Upper lobe of left lung (tissue), 6 donors: ENCODE measurements at places on chromosomes 6 and 20. TPM values are rescaled to one million over a fixed set of nuclear protein-coding genes. Genes with fewer than 3 reads are reported as not detected.
A peak's percentile ranks its signal among the peaks of the same experiment; 100 is the strongest.

SLC22A1 gene
- total RNA-seq: 2.5 TPM

OR2B6 gene
- total RNA-seq: not detected

SNX21 gene
- 117 TPM for total RNA-seq

SNRPB2 gene
- 32.2 TPM for total RNA-seq

PRDM13 gene
- not detected for total RNA-seq

GPR63 gene
- total RNA-seq: 0.40 TPM

SLC4A11 gene
- total RNA-seq: 14.9 TPM

PPIL6 gene
- 3.6 TPM for total RNA-seq

GRCh38 chr6:30029588-30029987, 31.5 kb upstream of the POLR1H start:
- DNase-seq: no peak

DNA sequence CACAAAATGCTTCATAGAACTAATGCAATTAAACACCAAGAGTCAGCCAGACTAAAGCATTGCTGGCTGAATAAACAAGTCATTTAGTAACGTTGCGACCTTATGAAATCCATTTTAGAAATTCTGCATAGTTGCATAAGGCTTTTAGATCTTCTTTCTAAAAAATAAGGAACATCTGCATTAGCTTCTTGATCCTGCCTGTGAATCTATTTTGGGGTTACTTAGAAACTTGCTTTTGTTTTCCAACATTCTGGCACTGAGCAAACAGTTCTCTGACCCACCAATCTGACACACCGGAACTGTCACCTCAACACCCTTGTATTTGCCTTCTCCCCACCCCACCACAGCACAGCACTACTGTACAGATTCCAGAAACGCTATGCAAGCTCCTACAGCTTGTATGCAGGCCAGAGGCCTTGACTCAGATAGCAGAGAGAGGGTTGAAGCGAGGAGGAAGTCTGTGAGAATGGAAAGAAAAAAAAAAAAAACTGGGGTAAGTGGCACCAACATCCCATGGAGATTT, 55.0 kb downstream of the KIF13A start:
- DNase-seq: peak; percentile 56

- DNase-seq: no peak
Measured at GRCh38 chr20:4573564-4574355, 147.9 kb upstream of the PRND start.

- no peak for DNase-seq
Measured at GRCh38 chr6:63644668-63645326, 9.2 kb downstream of the PHF3 start.

- no peak for DNase-seq
Measured at GRCh38 chr6:163659803-163660202, 245.3 kb downstream of the QKI start.

GRCh38 chr20:57396212-57396983, 5.2 kb downstream of the RBM38 start:
- no peak for DNase-seq

DNA sequence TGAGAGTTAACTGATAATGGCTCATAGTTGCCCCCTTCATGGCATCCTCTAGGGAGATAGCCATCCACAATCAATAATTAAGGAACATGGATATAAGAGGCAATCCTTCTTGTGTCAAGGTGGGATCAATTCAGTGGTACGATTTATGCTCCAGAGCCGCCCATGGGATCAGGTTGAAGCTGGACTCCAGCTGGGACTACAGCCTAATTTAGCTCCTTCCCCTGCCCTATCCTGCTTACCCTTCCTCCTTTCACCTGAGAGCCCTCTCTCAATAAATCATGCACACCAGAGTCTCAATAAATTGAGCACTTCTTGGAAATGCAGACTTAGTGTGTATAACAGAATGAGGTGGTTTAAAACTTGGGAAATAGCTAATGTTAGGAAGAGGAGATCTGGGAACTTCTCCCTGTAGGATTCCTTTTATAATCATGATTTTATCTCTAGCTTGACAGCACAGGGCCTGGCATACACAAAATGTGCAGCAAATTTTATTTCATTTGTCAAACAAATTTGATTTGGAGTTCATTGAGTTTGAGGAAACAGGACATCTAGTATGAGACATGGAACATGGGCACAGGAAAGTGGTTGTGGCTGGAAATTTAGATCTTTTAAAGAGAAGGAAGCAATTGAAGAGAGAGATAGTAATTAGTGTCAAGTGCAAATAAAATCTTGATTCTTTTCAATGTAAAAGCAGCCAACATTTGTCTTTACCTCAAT, 28.6 kb upstream of the OGFRL1 start:
- no peak for DNase-seq

DNA sequence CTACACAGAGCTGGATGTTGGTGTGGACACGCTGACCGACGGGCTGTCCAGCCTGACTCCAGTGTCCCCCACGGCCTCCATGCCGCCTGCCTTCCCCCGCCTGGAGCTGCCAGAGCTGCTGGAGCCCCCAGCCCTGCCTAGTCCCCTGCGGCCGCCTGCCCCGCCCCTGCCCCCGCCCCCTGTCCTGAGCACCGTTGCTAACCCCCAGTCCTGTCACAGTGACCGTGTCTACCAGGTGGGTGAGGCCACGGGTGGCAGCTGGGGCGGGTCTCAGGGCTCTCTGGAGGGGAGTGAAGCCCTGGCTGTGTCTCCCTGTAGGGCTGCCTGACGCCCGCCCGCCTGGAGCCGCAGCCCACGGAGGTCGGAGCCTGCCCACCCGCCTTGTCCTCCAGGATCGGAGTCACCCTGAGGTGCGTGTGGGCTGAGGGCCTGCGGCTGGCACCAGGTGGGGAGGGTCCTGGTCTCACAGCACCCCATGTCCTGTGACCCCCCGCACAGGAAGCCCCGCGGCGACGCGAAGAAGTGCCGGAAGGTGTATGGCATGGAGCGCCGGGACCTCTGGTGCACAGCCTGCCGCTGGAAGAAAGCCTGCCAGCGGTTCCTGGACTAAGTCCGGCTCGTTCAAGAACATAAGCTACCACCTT, 2.9 kb downstream of the SLC2A4RG start:
- DNase-seq: peak; percentile 80

DNA sequence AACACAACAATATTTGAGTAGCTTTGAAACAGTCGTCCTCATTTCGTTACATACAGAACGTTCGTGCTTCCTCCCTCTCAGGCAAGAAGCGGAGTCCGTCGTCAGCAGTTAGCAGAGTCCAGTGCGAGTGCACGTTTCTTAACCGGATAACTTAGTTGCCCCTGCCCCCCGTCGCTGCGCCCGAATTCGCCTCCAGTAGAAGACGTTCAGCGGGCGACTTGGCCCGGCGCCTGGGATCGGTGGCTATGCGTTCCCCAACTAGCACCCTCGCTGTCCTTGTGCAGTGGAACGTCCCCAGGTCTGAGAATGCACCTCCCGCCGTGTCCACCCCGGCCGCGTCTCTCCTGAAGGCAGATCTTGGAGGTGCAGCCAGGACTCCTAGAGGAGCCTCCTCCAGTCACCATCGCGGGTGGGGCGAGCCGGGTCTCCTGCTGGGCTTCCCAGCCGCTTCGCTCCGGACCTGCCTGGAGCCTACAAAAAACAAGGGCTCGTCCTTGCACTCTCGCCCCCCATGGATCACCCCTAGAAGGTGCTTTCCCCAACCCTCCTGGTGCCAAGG, 910 bp upstream of the PCSK2 start:
- DNase-seq: peak; percentile 86

GRCh38 chr6:64890609-64891008, 816.4 kb downstream of the EYS start:
- no peak for DNase-seq

GRCh38 chr6:111949546-111949945, 76.3 kb upstream of the FYN start:
- DNase-seq: no peak

GRCh38 chr6:24659561-24659960, 7.1 kb downstream of the TDP2 start:
- DNase-seq: no peak

DNA sequence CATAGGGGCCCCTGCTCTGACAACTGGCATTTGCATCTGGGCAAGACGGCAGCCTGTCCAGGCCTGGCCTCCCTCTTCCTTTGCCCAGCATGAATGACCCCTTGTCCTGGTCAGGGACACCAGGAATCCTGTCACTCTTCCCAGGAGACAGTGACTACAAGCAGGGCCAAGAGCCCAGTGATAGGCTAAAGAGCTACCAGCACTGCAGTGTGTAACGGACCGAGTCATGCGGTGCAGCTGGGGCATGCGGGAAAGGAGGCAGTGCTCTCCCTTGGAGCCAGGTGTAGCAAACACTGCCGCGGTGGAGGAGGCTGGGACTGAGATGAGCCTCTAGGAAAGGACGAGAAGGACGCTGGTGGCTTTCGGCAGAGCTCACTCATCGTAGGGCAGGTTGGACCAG, 38.7 kb upstream of the DSP start:
- no peak for DNase-seq

GRCh38 chr6:144284783-144285547, at the start of gene UTRN:
TSS of gene UTRN (plus strand) at chr6:144285335. CDS start at chr6:144291829, 6,494 bp downstream.
- peak; percentile 86 for DNase-seq

- no peak for DNase-seq
Measured at GRCh38 chr6:16663901-16664300, 97.4 kb downstream of the ATXN1 start.
